ENCODE measurements at places on chromosomes 2 and 18.

DNA sequence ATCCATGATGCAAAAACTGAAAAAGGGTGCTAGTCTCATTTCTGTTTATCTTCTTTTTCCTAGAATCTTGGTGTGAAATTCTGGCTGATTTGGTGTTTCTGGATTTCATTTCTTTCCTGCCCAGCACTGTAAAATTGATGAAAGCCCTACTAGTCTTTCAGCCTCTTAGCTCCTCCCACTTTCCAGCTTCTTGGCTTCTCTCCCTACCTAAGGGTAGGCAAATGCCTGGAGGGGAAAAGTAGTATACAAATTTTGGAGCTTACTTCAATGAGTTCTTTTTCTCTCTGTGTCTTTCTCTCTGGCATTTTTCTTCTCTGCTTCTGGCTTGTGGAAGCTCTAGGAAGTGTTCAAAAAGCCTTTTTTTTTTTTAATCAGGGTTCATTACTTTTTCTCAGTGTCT lies 160.5 kb downstream of the XIRP2 start:
- DNase-seq = peak; percentile 60

DNA sequence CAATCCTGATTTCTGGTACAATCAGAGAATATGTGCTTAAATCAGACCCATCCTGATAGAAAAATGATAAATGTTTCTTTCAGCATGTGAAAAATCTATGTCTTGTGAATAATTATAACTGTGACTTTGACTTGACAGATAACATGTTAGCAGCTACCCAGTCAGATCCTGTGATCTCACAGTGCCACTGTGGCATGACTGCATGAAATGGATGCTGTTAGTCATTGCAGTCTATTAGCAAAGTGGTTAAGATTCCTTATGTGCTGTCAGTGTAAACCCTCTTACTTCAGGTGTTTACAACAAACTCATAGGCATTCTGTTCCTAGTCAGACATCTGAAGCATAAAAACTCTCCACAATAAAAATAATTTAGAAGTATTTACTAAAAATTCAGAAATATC lies 244.6 kb upstream of the RND3 start:
- no peak for DNase-seq

- no peak for DNase-seq
These were observed 256.7 kb upstream of the LRRTM4 start for GRCh38 chr2:77778917-77779316.

DNA sequence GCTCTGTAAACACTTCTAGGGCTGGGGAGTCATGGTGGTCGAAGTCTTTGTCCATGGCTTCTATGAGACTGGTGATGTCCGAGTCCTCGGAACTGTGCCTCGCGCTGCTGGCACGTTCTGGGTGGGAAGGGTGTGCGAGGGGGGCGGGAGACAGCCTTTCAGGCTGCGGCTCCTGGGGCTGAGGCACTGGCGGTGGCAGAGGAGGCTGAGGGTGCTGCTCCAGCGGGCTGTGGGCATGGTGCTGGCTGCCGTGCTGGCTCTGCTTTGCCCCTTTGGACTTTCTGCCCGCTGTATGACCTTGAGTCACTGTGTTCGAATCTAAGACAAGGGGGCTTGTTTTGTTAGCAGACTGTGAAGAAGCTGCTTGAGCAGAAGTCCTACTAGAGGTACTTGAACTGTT lies 79.0 kb downstream of the ZAP70 start:
- no peak for DNase-seq

- no peak for DNase-seq
These were observed 85.4 kb upstream of the ZCCHC2 start for GRCh38 chr18:62437235-62438017.

- DNase-seq = no peak
These were observed 2.7 kb upstream of the TMBIM1 start for GRCh38 chr2:218295029-218295428.

GRCh38 chr2:165796129-165796528 lies 2.1 kb upstream of the GALNT3 start:
- DNase-seq = no peak

- DNase-seq = no peak
These were observed 17.3 kb upstream of the CYS1 start for GRCh38 chr2:10097352-10098148.

DNA sequence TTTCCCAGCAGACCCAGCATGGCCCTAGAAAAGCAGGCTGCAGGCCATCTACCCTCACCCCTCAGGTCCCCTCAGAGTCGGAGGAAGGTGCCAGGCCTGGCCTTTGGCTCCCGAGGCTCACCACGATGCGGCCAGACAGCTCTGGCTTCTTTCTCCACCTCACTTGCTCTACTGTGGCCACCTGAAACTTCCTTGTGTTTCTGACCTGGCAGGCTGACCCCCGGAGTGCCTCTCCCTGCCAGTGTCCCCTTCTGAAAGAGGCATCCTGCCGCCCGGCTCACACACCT lies 375.0 kb upstream of the HS6ST1 start:
- DNase-seq = no peak

GRCh38 chr2:172294983-172295382 lies 132.4 kb upstream of the ITGA6 start:
- DNase-seq = no peak

DNA sequence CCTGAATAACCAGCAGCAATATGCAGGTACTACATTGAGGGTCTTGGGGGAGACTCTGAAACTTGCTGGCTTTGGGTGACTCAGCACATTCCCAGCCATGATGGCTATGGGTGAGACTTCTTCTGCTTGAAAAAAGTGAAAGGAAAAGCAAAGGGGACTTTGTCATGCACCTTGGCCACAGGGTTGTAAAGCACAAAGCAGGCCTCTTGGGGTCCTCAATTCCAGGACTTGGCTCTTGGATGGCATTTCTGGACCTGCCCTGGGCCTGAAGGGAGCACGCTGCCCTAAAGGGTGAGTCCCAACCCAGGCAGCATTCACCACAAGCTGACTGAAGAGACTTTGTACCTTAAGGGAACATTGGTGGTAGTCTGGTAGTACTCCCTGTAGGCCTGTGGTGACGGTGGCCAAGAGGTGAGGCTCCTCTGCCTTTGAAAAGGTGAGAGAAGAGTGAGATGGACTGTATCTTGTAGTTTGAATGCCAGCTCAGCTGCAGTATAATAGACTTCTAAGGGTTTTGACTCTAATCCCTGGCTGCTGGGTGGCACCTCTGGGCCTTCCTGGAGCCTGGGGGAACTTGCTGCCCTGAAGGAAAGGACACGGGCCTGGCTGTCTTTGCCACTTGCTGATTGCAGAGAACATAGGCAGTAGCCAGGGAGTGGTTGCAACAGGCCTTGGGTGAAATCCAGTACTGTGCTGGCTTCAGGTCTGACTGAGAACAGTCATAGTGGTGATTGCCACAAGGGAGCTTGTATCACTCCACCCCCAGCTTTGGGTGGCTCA lies 36.5 kb upstream of the CYTIP start:
- DNase-seq = no peak

All from SK-N-MC (cell line).